CD4-positive, alpha-beta T cell treated with Interleukin-15 for 1 hour (primary cell): ENCODE measurements at places on chromosomes 6 and 20.

DNA sequence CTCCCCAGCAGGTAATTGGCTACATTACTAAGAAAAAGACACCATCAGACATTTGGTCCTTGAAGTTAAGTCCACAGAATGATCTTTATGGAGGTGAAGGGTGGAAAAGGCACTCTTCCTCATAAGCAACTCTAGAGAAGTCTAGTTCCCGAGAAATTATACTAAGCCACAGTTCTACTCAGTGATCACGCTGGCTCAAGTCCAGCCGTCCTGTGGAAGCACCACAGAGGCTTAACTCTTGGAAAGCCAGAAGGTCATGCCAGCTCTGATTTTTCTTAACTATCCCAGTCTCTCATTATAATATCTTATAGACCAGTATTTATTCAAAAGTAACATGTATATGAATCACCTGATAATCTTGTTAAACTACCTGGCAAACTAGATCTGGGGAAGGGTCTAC is 258.5 kb downstream of the EYA4 start:
- no peak for DNase-seq

GRCh38 chr6:72616406-72617015 is 5.4 kb upstream of the KCNQ5 start:
- no peak for DNase-seq

GRCh38 chr6:118306392-118307238 is 241.5 kb upstream of the PLN start:
- no peak for DNase-seq

GRCh38 chr20:14611479-14611878 is 274.1 kb upstream of the FLRT3 start:
- no peak for DNase-seq

- no peak for DNase-seq
Measured at GRCh38 chr6:105501246-105501645, 98.4 kb upstream of the PREP start.

DNA sequence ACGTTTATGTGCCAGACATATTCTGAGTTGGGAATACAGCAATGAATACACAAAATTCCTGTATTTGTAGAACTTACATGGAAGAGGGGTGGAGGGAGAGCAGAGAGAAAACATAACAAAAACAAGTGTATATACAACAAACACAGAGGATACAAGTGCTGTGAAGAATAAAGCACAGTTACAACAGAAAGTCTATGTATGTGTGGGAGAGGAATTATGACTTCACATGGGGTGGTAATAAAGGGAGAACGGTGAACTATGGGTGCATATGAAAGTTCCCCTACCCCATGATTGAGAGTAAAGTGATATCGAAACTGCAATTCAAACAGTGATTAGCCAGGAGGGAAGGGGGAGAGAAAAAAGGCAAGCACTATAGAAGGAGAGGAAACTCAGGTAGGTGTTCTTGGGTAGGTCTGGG is 24.6 kb downstream of the HBS1L start:
- DNase-seq: no peak

- no peak for DNase-seq
Measured at GRCh38 chr6:104710543-104711335, 149.0 kb downstream of the HACE1 start.

DNA sequence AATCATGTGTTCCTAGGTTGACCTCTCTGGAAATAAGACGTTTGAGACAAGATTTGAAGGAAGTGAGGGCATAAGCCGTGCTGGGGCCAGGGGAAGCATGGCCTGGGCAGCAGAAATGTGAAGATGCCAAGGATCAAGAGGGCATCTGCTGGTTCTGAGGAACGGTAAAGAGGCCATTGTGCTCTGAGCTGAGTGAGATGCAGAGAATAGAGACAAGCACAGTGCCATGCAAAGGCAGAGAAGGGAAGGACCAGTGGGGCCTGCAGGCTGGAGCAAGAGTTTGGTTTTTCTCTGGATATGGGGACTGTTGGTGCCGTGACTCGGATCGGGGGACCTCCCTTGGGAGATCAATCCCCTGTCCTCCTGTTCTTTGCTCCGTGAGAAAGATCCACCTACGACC is 50.8 kb downstream of the SMPDL3A start:
- DNase-seq: no peak

DNA sequence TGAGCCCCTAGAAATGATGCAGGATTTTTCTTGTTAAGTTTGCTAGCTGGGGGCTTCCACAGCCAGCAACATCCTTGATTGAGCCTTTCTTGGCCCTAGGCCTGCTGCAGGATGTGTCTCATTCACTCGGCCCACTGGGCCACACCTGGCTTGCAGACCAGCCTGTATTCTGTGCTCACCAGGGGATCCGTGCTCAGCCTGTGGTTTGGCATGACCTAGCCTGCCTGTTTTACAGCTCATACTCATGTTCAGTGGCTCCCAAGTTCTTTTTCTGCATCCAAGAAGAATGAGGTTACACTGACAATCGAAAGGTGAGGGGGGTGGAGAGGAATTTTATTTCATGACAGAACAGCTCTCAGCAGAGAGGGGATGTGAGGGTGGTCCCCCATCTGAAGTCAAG is 263.4 kb downstream of the RIMS1 start:
- DNase-seq: no peak

DNA sequence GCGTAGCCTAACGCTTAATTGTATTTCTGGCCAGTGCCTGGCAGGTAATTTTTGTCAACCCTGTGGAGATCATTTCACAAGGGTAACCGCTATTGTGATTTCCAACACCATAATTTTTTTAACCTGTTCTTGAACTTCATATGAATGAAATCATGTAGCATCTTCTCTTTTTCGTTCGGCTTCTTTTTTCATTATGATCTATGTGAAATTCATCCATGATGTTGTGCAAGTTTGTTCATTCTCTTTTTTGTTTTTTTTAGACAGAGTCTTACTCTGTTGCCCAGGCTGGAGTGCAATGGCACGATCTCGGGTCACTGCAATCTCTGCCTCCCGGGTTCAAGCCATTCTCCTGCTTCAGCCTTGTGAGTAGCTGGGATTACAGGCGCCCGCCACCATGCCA is 42.5 kb upstream of the TGM3 start:
- no peak for DNase-seq

- DNase-seq: no peak
Measured at GRCh38 chr6:108597572-108598304, 37.0 kb downstream of the FOXO3 start.

DNA sequence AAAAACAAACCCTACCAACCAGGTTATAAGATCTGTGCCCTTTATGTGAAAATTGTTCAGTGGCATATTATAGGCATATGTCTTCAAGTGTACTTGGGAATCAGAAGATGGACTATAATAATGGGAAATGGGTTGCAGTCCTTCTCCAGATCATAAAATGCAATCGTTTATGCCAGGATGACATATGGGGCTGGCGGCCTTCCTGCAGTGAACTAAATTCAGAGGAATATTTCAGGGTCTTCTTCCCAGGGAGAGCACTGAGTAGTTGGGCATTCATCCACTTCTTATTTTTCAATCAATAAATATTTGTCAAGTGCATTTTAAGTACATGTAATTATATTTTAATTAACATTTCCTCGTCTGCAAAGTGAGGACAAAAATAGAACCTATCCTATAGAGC is 176.2 kb upstream of the CNR1 start:
- no peak for DNase-seq

- no peak for DNase-seq
Measured at GRCh38 chr6:160198606-160199211, 59.9 kb downstream of the SLC22A2 start.

GRCh38 chr6:76940191-76940590 is 523.1 kb downstream of the HTR1B start:
- no peak for DNase-seq

GRCh38 chr20:58583586-58583985 is 67.5 kb upstream of the STX16 start:
- DNase-seq: no peak

- DNase-seq: no peak
Measured at GRCh38 chr6:123898665-123899064, 95.0 kb downstream of the NKAIN2 start.

DNA sequence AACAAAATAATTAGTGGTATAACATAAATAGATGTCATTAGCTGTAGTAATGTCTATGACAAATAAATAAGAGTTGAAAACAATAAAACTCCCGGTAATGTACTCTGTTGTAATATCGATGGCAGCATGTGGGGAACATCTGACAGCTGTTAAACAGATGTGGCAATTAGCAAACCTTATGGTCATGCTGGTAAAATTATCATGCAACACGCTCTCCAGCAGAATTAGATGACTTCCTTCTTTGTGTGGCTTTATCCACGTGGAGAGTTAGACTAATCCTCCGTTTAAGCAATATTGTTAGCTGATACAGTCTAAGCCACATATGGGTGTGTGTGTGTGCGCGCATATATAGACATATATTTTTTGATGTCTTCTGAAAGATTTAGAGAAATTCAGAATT is 77.7 kb upstream of the ZFP64 start:
- DNase-seq: no peak

- no peak for DNase-seq
Measured at GRCh38 chr20:8932192-8933165, 136.4 kb upstream of the PLCB4 start.

DNA sequence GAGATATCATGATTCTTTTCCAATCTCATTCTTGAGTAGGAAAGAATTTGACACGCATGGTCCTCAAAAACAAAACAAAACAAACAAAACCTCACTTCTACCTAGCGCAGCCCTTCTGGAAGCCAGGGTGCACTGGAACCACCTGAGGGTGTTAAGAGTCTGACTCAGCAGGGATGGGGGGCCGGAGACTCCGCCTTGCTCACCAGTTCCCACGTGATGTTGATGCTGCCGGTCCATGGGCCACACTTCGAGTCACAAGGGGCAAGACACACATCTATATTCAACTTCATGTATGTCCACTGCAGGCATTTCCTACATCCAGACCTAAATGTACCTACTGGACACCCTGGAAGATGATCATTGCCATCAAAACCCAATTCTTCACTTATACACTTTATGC is 30.4 kb downstream of the BFSP1 start:
- no peak for DNase-seq

DNA sequence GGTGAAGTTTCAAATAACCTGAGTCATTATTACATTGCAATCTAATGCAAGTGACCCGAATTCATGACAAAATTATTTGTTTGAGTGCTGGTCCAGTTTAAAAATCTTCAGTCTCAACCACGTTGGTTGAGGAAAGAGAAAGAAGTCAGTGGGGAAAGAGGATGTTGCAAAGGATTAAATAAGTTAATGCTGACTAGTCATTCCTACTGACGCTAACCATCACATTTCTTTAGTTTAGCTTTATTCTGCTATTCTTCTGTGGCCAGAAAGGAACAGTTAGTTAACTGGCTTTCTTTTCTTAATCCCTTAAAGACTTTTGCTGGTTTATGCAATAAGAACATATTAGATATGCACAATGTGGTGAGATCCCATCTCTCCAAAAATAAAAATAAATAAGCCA is 143.8 kb upstream of the FAM83B start:
- no peak for DNase-seq

GRCh38 chr6:169656546-169657283 is 45.1 kb downstream of the WDR27 start:
- DNase-seq: no peak

- no peak for DNase-seq
Measured at GRCh38 chr20:47778398-47779354, 6.6 kb downstream of the SULF2 start.

GRCh38 chr20:5657876-5658200 is 92.4 kb upstream of the SHLD1 start:
- no peak for DNase-seq

GRCh38 chr6:149242883-149243282 is 74.6 kb upstream of the TAB2 start:
- DNase-seq: no peak

- no peak for DNase-seq
Measured at GRCh38 chr6:107115695-107116327, 496 bp upstream of the BEND3 start.

GRCh38 chr20:34843421-34843820 is 18.0 kb upstream of the NCOA6 start:
- DNase-seq: no peak

GRCh38 chr6:136502786-136503185 is 47.4 kb downstream of the MAP7 start:
- DNase-seq: no peak

GRCh38 chr6:7033202-7033601 is 74.6 kb upstream of the RREB1 start:
- no peak for DNase-seq

- DNase-seq: no peak
Measured at GRCh38 chr6:15441215-15441868, 195.5 kb downstream of the JARID2 start.

GRCh38 chr6:158095031-158095430 is 73.0 kb downstream of the SERAC1 start:
- DNase-seq: no peak

GRCh38 chr20:56865055-56865454 is 235.9 kb downstream of the TFAP2C start:
- no peak for DNase-seq
